ENCODE measurements at places on chromosomes 4 and X.

GRCh38 chrX:150410513-150410912, 47.4 kb downstream of the MAMLD1 start:
- DNase-seq, result no peak

DNA sequence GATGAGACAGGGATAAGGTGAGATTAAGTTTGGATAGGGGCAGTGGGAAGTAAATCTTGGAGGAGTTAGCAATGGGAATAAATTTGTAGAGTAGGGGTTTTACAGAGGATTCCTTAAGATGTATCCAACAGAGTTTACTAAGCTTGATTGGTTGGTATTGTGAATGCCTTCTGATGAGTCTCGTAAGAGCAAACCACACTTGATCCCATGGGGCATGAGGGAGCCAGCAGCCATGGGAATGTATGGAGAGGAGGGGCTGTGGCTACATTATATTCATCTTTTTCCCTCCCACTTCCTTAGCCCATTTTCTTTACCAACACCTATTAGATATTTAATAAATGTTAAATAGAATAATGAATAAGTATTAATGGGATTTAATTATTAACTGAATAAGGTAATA, 126.6 kb upstream of the NDST3 start:
- DNase-seq, result no peak

DNA sequence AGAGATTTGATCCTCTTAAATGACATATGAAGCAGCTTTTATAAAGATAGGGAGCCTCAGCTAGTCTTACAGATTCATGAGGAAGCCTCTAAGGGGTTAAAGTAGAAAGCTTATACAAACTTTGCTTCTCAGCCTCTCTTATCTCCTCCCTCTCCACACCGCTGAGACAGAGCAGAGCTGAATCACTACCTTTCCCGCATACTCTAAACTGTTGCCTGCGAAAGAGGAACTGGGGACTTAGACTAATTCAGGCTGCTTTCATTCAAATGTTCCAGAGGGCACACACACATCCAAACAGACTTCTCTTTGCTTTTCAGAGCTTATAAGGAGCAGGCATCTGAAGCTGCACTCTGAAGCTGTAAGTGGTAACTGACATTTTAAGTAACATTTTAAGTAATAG, at the start of gene SERTM2:
Gene SERTM2, plus strand, starts transcription at position 169 of the 400 bp plus-strand sequence. CDS start 7,213 bp downstream, outside the sequence.
- no peak for DNase-seq

DNA sequence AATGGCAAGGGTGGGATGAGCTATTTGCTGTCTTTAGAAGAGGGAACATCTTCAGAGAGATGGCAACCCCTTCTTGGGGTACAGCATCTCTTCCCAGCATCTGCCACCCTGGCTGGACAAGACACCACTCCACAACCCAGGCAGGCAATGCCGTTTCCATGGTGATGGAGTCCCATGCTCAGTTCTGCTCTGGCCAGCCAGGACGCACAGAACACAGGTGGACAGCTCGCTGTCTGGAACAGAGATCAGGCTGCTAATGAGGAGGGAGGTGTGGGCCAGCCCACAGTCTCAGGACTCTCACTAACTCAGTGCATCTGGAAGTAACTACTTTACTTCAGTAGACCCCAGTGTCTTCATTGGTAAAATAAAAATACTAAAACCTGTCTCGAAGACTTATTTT, 321.0 kb upstream of the CPEB2 start:
- DNase-seq, result no peak

DNA sequence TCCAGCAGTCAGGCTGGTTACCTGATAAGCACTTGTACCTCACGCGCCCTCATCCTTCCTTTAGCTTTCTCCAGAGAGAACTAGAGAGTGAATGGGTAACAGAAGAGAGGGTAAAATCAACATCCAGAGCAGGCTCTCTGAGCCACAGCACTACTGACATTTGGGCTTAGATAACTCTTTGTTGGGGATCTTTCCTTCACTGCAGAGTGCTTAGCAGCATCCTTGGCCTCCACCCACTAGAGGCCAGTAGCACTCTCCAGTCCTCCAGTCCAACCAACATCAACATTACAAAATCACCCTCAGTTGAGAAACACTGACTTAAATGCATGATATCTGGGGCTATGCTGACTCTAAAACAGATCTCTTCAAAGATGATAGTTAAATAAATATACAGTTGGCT, 220.7 kb downstream of the TACR3 start:
- no peak for DNase-seq

GRCh38 chrX:44871931-44872820, 812 bp upstream of the KDM6A start:
- DNase-seq, result no peak

DNA sequence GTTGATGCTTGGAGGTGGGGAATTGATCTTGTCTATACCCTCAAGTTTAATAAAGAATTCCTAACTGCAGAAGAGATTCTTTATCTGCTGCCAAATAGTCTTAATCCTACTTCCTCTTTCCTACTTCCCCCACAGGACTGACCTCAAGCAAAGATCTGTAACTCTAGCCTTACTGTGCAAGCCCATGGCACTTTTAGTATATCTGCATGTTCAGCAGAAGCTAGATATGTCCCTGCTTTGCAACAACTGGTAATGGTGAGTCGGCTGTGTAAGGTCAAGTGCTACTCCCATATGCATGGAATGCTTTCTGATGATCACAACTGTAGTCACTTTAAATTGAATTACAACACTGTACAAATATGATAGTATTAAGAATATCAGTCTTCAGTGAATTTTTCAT, 26.3 kb upstream of the PDS5A start:
- no peak for DNase-seq

DNA sequence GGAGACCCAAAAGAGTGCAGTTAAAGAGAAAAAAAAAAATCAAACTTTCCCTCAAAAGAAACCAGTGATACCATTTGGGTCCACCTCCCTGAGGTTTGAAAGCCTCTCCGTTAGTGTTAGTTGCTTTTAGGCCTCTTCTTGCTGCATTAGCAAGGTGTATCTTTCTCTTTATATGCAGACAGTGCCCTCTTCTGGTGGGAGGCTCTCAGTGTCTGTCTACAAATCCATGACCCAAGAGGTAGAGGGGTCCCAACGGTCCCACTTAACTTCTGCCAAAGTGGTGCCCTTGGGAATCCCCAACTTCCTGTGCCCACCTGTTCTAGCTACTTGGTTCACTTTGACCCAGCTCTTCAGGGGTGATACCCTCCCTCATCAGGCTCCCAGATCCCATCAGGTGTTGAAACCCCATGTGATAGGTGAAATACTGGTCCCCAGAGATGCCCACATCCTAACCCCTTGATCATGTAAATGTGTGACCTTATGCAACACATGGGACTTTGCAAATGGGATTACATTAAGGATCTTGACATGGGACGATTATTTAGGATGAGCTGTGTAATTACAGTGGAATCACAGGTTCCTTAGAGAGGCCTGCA, 63.7 kb upstream of the CD99 start:
- DNase-seq, result peak; percentile 71

DNA sequence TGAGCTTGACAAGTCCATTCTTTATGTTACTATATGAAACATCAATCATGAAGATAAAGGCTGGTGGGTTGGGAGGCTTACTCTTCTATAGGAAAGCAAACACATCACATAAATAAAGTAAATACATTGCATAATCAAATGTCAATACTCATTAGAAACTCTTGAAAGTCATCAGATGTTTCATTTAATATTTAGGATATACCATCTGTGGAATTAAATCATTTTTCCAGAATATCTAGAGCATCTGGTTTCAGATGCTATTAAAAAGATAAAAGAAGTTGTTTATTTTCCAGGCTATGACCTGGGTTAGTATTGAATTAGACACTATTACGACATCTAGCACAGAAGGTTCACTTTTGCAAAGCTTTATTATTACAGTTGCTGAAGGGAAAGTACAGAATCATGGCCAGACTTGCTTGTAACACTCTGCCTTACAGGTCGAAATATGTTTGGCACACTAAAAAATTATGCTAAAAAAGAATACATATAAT, 72.6 kb downstream of the METTL14 start:
- DNase-seq, result peak; percentile 29

GRCh38 chr4:102500352-102500695, 835 bp upstream of the NFKB1 start:
- peak; percentile 24 for DNase-seq

DNA sequence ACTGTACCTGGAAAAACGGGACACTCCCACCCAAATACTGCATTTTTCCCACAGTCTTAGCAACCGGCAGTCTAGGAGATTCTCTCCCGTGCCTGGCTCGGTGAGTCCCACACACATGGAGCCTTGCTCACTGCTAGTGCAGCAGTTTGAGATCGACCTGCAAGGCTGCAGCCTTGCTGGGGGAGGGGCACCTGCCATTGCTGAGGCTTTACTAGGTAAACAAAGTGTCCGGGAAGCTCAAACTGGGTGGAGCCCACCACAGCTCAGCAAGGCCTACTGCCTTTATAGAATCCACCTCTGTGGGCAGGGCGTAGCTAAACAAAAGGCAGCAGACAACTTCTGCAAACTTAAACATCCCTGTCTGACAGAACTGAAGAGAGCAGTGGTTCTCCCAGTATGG, 205.2 kb downstream of the CHIC1 start:
- peak; percentile 3 for DNase-seq

DNA sequence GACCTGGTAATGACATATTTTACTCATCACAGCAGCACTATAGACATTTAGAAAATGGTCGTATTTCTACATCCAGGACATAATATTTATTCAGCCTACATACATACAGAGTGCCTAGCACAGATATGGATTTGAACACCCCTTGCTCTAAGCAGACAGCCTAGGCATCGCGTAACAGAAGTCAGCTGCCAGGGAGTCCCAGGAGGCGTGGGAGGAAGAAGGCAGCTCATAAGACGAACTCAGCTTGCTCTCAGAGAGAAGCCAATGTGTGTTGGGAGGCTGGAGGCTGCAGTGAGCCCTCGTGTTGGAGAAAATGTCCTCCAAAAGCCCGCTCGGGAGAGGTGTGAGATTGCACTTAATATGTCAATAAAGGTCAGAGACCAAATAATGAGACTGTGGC, 131.6 kb downstream of the BCOR start:
- DNase-seq, result no peak

DNA sequence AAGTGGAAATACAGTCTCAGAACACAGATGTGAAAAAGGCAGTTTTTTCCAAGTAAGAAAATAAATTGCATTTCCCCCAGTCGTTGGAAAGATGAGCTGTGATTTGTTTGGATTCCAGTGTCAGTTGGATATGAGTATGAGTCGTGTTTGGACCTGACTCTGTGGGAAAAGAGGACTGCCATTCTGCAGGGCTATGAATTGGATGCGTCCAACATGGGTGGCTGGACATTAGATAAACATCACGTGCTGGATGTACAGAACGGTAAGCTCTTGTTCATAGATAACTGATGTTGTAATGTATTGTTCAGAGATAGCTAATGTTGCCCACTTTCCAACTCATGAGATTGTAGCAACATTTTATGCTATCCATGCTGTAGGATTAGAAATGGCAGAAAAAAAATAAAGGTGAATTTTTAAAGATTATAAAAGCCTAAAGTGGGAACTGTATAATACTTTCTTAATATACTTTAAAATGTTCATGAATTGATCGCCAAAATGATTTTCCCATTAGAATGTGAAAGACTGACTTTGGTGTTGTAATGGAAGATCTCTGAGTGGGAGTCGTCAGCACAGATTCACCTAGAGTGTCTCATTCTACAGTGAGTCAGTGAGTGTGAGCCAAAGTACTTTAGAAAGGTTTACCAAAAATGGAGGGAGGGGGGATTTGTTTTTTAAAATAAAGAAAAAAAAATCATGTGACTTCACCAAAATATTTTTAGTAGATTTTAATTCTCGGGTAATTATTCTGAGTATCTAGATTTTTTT, 178.7 kb downstream of the DCTD start:
- no peak for DNase-seq

DNA sequence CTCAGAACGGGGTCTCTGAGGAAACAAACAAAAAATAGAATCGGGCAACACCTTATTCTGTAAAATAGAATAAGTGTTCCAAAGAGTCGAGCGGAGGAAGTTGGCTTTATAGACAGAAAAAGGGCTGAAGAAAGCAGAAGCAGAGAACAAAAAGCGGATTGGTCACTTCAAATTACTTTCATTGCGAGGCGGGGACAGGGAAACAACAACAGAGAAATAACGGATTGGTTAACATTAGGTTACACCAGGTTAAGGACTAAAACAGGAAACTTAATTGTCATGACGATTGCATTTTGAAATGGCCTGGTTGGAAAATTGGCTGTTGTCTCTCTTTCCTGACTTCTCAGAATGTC, 433 bp upstream of the COQ2 start:
- no peak for DNase-seq

GRCh38 chr4:98614094-98614493, 44.3 kb downstream of the TSPAN5 start:
- DNase-seq, result no peak

- no peak for DNase-seq
Observed at GRCh38 chr4:76896614-76897535, 1.1 kb downstream of the SOWAHB start.

DNA sequence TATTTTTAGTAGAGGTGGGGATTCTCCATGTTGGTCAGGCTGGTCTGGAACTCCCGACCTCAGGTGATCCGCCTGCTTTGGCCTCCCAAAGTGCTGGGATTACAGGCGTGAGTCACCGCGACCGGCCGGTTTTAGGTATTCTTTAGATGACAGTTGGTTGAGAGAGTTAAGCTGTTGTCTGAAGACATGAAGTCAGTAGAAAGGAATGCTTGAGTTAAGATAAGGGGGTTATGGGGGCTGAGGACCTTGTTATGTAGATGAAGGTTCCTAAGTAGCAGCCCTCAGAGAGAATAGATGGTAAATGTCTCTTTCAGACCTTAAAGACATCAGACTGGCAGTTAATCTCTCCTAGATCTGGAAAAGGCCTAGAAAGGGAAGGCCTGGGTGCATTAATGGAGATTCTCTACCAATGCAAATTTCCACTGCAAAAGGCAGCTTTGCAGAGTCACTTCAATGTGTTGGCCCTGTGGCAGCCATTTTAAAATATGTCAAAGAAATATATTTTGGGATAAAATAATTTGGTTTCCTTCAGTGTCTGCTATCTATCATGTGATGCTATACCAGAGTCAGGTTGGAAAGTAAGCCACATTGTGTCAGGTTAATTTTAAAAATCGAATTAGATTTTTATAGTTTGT, 6.4 kb upstream of the ZNF674 start:
- no peak for DNase-seq

- DNase-seq, result no peak
Observed at GRCh38 chr4:155592179-155592937, 74.3 kb upstream of the GUCY1A1 start.

GRCh38 chr4:123043013-123043412, 120.6 kb upstream of the NUDT6 start:
- no peak for DNase-seq

GRCh38 chr4:19285146-19285545, 966.6 kb upstream of the SLIT2 start:
- no peak for DNase-seq

DNA sequence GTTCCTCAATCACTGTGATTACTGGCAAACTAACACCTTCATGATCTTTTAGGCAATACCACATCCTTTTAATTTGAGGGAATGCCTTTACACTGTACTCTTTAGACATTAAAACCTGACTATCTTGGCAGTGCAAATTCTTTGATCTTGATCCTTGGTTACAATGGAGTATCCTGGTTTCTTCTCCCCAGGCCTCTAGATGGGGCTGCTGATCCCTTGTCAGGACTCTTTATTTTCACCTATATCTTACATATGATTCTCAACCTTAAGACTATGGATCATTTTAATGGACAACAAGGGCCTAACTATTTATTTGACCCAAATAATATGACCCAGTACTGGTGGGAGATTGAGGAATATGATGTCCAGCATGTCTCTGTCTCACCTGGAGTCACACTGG, 1005.5 kb upstream of the INTU start:
- DNase-seq, result no peak

GRCh38 chr4:80185787-80186548, 11.3 kb upstream of the PRDM8 start:
- no peak for DNase-seq
